ENCODE measurements at places on chromosomes 6 and 20. TPM values are rescaled to one million over a fixed set of nuclear protein-coding genes. Genes with fewer than 3 reads are reported as not detected.
A peak's percentile ranks its signal among the peaks of the same experiment; 100 is the strongest.

DNA sequence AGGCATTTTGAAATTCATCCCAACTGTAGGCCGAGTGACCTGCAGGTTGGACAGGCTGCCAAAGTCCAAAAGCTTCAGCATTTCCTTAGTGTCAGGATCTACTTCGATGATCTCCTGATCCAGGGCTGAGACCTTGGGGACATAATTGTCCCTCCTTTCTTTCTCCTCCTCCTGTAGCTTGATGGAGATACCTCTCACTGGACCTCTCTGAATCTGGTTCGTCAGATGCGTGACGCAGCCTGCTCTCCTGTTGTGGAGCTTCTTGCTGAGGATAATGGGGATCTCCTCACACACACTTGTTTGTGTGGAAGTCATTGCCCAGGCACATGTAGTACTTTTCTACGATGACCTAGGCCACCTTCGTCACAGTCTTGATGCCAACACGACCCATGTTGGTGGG is 1.5 kb upstream of the MAS1L start:
- no peak for DNase-seq

DNA sequence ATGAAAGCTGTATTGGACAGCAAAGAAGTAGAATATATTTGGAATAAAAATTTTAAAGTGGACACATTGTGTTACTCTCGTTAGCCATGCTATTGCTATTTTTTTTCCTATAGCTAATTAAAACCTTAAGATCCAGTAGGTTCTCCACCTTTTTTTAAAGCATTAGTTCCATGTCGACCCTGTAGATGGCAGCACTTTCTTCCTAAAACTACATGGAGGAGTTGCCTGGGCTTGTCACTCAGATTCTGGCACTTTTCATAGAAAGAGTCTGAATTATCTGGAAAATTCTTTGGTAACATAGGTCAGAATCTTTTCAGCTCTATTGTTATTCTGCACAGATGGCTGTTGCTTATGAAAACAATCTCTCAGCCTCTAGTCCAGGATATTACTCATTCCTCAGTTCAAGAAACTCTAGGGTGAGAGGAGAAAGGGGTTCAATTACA is 42.0 kb upstream of the ESR1 start:
- peak; percentile 72 for DNase-seq

DNA sequence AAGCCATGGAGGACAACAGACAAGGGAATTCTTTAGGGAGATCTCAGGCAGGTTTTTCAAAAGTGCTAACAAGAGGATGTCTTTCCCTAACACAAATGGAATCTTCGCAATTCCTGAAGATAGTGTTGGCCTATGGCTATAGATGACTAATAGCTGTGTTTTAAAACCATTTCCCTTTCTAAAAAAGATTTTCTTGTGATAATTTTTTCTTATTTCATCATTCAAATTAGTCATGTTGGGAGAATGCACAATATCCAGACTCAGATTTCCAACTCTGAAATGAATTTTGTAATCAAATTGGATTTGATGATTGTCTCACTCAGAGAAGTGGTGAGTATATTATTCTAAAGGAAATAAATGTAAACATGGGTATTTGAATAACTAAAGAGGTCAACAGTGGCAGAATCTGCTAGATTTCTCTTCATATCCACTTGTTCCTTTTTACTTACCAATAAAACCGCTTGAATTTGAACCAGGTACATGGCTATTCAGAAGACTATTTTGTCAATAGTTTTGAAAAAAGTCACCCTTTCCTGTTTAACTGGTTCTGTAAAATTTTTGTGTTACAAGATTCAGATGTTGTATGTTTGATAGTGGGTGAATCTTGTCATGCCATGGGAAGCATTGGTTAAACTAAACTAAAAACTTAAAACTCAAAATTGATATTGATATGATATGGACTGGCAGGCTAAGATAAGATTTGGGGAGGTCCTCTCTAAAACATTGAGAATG is 1223.7 kb upstream of the EYS start:
- DNase-seq, result no peak

DNA sequence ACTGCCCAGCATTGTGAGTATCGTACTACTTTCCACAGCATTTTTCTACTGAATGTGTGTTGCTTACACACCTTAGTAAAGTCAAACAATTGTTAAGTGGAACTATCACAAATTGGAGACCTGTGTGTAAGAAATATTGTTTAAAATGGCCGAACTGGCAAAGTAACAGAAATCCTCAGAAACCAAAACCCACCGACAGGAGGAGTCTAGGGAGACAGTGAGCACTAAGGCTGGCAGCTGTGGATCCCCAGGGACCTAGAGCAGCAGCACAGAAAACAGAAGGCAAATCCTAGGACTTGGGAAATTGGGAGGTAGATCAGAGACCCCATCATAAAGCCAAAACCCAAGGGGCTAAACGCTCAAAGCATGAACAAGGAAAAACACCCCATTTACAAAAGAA is 69.9 kb downstream of the SESN1 start:
- no peak for DNase-seq

GRCh38 chr6:151876122-151876521 is 68.6 kb downstream of the ESR1 start:
- no peak for DNase-seq

- DNase-seq, result no peak
Observed at GRCh38 chr6:10746915-10747250, 722 bp upstream of the TMEM14B start.

GRCh38 chr6:54681987-54682386 is 164.6 kb upstream of the FAM83B start:
- no peak for DNase-seq

DNA sequence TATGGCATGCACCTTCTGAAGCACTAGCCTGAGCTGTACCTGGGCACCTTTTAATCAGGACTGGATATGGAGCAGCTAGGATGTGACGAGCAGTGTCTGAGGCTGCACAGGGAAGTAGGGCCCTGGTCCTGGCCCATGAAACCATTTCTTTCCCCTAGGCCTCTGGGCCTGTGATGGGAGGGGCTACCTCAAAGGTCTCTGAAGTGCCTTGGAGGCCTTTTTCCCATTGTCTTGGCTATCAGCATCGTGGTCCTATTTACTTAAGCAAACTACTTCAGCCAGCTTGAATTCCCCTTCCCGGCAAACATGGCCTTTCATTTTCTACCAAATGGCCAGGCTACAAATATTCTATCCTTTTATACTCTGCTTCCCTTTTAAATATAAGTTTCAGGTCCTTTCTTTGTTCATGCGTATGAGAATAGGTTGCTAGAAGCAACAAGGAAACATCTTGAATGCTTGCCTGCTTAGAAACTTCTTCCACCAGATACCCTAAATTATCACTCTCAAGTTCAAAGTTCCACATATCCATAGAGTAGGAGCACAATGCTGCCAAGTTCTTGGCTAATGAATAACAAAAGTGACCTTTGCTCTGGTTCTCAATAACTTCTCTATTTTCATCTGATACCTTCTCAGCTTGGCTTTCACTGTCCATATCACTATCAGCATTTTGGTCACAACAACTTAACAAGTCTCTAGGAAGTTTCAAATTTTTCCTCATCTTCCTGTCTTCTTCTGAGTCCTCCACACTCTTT is 673.1 kb downstream of the HTR1B start:
- DNase-seq, result no peak

DNA sequence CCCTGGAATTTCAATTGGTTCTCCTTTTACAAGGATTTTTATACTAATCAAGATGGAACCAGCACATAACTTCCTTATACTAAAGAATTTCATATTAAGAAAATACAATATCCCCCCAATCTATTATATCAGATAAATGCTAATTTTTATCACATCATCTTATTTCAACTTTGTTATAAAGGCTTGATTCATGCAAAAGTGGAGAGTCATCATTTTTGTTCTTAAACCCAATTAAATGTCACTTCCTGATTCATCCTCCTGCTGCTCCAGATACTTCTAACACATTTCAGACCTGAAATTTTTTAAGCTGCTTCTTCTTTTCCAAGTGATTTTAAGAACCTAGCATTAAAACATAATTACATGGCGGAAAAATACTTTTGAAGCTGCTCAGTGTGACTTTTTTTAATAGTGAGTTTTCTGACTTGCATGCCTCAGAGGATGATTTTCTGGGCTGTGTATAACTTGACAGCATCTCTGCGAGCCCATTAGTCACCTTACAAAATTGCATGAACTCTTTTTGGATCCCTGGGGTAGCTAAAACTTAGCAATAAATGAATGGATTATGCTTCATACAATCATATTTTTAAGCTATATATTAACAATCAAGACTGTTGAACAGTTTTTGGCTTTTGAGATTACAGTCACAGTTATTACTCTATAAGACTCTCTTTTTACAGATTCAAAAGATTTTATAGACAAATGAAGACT is 134.1 kb downstream of the ELOVL4 start:
- DNase-seq, result no peak

GRCh38 chr6:18561037-18561750 is 174.0 kb downstream of the RNF144B start:
- no peak for DNase-seq

DNA sequence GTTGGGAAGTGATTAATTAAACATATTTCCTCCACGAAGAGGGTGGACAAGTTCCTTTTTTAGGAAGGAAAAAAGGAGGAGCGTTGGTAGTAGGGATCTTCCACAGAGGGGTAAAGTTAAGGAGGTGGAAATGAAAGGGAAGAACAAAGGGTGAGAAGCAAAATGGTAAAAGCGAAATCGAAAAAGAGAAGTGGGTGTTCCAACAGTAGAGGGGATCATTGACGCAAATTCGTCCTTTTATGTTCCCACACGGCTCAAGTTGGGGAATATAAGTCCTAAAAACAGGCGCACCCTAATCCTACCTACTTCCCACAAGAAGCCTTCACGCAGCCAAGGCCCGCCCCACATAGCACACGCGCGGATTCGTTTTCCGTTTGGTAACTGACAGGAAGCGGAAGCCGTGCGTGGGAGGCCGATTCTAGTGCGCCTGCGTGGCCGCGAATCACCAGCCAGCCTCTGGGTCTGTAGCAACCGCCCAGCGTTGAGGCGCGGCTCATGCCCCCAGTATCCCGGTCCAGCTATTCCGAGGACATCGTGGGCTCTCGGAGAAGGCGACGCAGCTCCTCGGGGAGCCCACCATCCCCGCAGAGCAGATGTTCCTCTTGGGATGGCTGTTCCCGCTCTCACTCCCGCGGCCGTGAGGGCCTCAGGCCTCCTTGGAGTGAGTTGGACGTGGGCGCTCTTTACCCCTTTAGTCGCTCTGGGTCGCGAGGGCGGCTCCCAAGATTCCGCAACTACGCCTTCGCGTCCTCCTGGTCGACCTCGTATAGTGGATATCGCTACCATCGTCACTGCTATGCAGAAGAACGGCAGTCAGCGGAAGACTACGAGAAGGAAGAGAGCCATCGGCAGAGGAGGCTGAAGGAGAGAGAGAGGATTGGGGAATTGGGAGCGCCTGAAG is at the start of gene NKAPL:
NKAPL (plus strand) TSS at position 421 of the 901 bp plus-strand sequence; CDS start at position 496, 75 bp downstream.
- DNase-seq, result peak; percentile 55

DNA sequence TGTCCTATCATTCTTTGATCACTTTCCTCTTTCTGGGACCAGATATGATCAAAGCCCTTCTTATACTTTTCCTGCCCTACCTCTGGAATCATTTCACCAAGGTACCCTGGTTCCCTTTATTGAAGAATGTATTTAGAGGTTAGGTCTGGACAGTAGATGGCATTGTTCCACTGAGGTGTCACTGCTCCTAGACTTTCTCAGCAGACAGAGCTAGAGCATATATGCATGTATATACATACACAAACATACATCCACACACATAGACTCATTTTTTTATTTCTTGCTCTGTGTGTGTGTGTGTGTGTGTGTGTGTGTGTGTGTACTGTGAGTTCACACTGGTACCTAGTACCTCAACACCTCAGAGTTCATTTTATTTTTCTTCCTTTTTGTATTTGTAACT is 40.9 kb downstream of the PTPRA start:
- no peak for DNase-seq

DNA sequence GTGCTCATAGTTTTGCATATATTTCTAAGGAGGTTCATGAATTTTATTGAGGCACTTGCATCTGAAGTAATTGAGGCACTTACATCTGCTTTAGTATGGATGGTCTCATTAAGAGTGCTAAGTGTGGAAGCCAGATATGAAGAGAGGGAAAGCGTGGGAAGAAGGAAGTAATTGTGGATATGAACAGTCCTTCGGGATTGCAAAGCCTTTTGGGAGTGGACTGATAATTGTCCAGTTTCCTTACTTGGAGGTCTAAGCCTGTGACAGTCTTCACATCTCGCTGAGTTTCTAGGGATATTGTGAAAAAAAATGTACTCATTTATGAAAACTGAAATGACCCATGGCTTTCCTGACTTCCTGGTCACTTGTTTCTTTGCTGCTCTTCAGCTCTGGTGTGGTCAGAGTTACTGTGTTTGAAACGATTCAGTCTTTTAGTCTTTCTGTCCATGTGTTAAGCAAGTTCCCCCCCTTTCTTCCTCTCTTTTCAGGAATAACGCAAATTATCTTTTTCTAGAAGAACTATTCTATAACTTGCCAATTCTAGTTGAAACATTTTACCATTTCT is 137.3 kb downstream of the ZFAND3 start:
- no peak for DNase-seq

DNA sequence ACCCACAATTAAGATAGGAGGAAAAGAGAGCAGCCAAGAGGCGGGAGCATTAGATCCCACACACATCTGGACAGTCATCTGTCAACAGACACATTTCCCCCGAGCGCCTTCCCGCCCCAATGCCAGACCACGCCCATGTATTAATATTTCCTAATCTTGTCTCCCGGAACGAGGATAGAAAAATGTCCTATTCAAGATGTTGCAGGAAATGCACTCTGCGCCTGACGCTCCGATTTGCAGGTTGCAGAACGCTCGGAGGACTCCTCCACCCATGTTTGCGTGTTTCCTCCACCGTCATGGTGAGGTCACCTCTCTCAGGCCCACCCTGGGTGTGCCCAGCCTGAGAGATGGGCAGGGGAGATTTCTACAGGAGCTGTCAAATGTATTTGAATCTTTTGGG is 215.2 kb downstream of the TAF4 start:
- DNase-seq, result no peak

GRCh38 chr6:81793821-81794475 is 41.5 kb upstream of the TENT5A start:
- no peak for DNase-seq

The STK38 gene
- polyA plus RNA-seq, result 63.9 TPM

The GTSF1L gene
- polyA plus RNA-seq, result not detected

The OR12D3 gene
- polyA plus RNA-seq, result not detected

The ANKRD66 gene
- polyA plus RNA-seq, result not detected

The LCA5 gene
- 11.0 TPM for polyA plus RNA-seq

The KIAA0408 gene
- polyA plus RNA-seq, result 4.4 TPM

The RSPO3 gene
- polyA plus RNA-seq, result 26.7 TPM

The LATS1 gene
- polyA plus RNA-seq, result 37.9 TPM

The COL11A2 gene
- 5.9 TPM for polyA plus RNA-seq

The ZC3H12D gene
- polyA plus RNA-seq, result 0.70 TPM

The NECAB3 gene
- 13.3 TPM for polyA plus RNA-seq
